ENCODE measurements at places on chromosomes 2 and 18.
A peak's percentile ranks its signal among the peaks of the same experiment; 100 is the strongest.

DNA sequence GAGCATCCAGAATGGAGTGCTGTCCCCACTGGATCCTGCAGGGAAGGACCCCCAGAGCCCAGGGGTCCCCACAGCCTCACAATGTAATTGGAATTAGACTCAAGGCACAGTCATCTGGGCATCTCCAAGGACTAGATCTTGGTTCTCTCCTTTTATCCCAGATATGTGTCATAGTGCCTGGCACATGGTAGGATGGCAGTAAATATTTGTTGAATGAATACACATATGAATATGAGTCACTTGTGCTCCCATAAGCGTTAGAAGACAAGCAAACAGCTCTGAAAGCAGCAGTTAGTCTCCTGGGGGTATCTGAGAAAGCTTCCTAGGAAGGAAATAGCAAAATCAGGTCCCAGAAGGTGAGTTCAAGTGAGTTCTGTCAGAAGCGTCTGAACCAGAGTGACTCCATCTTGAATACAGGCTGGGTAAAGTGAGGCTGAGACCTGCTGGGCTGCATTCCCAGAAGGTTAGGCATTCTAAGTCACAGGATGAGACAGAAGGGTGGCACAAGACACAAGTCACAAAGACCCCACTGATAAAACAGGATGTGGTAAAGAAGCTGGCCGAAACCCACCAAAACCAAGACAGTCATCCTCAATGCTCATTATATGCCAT is 234.1 kb upstream of the ID2 start:
- peak; percentile 68 for DNase-seq

- no peak for DNase-seq
Observed at GRCh38 chr2:224689539-224689938, 26.6 kb downstream of the CCDC195 start.

DNA sequence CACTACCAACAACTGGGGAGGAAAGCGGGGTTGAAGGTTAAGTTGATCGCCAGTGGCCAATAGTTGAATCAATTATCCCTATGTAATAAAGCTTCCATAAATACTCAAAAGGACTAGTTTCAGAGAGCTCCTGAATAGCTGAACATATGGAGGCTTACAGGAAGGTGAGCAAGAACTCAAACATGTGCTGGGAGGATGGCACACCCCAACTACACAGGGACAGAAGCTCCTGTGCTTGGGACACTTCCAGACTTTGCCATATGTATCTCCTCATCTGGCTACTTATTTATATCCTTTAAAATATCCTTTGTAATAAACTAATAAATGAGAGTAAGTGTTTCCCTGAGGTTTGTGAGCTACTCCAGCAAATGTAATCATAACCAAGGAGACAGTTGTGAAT is 115.7 kb downstream of the HNMT start:
- DNase-seq = no peak

- DNase-seq = no peak
Observed at GRCh38 chr18:3625742-3626091, 175.7 kb downstream of the TGIF1 start.

GRCh38 chr18:12308386-12309100 is 502 bp downstream of the TUBB6 start:
- peak; percentile 82 for DNase-seq

- no peak for DNase-seq
Observed at GRCh38 chr2:70816726-70817125, 3.7 kb downstream of the CLEC4F start.

GRCh38 chr18:44681076-44681970 is 635 bp downstream of the SETBP1 start:
- DNase-seq = no peak

GRCh38 chr2:126719191-126719832 is 63.4 kb downstream of the GYPC start:
- DNase-seq = no peak

DNA sequence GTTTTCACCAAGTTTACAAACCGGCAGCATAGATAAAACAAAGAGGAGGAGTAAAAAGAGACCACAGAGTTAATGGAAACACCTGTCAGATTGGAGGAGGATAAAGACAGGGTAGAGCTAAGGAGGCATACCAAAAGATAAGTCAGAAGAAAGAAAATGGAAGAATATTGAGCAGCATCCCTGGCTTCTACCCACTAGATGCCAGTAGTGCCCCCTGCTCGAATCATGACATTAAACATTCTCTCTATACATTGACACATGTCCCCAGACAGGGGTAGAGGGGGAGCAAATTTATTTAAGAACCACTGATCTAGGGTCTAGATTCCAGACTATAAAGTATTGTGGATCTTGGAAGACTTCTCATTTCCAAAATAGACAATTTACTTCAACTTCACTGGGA is 159.8 kb upstream of the ETAA1 start:
- DNase-seq = no peak

GRCh38 chr18:25510096-25510495 is 158.1 kb upstream of the ZNF521 start:
- no peak for DNase-seq

- DNase-seq = no peak
Observed at GRCh38 chr2:124323321-124323720, 298.2 kb downstream of the CNTNAP5 start.

DNA sequence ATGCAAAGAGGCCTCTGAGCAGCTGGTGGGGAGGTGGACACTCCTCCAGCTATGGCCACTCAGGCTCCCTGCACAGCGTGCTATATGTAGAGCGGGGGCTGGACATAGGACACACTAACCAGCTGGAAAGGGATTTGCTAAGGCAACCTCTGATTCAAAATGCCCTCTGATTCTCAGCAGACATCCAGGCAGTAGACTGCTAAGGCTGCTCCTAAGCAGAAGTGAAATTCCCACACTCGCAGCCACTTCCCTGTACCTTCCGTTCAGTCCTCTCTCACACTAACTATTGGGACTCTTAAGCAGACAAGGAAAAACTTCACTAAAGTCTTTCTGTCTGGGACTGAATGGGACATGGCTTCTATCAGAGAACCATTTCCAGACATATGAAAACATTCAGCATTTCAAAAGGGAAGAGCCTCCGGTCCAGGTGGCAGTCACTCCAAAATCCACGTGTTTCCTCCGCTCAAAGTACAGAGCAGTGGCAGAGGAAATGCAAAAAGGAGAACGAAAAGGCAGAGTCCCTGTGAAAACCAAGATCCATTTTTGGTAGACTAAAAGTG is 265.8 kb downstream of the TTC32 start:
- no peak for DNase-seq

GRCh38 chr18:40412410-40412809 is 1542.6 kb upstream of the PIK3C3 start:
- DNase-seq = no peak

- peak; percentile 10 for DNase-seq
Observed at GRCh38 chr18:35387152-35387571, 10.0 kb upstream of the ZNF396 start.

DNA sequence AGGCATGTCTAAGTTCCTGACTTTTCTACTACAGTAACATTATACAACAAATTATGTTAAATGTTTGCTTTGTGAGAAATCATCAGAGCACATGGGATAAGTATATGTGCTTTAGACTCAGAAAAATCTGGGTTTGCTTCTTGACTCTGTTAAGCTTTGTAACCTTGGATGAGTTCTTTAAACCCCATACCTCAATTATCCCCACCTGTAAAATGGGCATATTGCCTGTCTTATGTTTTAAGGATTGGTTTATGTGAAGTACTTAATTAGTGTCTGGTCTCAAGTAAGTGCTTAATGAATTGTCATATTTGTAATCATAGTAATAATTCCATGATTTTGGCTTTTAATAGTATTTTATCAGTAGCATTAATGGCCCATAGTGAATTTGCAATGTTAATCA is 135.8 kb downstream of the TAF4B start:
- DNase-seq = no peak

DNA sequence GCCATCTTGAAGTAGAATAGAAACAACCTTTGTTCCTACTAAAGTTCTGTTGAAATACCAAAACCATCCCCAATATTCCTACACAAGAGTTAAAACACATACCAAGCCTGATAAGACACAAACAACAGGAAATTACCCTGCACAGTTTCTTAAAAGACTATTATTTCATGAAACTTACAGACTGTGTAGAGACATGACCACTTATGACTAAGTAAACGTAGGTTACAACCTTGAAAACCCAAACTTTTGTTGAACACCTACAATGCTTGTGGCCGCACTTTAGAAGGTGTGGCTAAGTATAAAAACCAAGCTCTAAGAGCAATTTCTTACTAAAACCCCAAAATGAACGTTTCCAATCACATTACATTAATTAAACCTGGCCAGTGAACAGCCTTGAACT is 2.0 kb downstream of the SMAD2 start:
- DNase-seq = no peak

DNA sequence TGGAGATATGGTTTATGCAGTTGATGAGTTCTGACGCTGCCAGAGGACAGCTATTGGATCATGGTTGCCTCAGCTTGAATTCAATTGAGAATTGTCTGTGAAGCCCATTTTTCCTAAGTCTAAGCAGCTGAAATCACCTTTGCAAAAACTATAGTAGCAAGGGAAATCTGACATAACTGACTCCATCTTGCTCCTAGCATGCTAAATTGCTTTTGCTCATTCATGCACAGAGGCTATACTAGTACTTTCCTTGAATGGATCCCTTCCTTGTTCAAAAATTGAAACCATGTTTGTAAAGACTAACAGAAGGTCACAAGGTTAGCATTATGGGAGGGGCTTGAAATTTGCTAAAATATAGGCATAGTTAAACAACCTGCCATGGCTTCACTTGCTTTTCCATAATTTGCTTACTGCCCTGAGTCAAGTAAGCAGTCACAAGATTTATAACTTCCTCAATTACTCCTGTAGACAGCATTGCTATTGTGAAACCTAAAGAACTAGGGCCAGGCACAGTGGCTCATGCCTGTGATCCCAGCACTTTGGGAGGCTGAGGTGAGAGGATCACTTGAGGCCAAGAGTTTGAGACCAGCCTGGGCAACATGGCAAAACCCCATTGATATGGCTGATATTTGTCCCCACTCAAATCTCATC is 41.2 kb downstream of the CHRNA1 start:
- no peak for DNase-seq

DNA sequence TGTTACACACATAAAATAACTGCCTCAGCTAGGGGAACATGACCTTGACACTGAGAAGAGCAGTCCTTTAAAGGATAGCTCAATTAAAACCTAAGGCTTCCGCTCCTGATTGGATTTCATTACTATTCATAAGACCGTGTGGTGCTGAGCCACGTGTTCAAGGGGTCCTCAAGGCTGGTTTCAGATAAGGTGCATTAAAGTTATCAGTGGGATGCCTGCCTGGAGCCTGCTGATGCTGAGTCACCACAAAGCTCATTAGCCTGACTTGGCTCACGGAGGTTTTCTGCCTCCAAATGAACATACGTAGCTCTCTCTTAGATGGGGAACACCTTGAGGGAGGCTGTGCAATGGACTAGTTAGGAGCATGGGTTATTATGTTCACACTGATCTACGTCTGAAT is 518.9 kb downstream of the TDRD15 start:
- DNase-seq = no peak

DNA sequence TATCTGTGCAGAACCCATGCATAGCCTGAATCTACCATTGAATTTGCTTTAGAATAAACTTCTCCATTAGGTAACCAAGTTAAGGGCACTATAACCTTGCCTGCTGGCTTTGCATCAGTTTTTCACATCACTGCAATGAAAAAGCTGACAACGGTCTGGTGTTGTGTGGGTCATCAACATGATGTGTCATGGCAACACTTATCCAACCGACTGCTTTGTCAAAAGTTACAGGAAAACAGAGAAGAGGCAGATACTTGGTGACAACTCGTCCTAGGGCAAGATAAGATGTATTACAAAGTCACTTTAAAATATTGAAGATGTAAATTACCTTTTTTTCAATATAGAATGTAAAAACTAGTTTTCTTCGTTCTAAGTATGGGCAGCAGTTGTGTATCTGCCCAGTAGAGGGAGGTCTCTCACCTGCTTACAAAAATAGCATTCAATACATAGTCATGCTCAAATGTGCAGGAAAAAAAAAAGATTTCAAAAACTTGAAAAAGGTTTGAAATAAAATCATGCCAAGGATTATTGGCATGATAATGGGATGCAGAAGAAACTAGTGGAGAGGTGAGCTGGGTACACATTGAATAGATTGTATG is 96.3 kb downstream of the EVA1A start:
- peak; percentile 20 for DNase-seq

DNA sequence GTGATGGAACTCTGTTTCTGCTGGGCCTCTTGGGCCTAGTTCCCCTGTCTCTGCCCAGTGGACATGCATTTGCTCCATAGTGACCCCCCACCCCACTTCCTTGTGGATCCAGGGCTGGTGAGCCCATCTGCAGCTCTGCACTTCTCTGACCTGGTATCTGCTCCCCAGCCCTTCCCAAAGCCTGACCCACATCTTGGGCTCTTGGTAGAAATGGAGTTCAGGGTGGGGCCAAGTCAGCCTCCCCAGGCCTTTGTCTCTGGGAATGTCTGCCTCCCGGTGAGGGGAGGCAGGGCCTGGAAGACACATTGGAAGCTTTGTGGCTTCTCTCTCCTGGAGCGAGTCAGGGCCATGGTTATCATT is 6.3 kb upstream of the TRAF3IP1 start:
- no peak for DNase-seq

GRCh38 chr2:172249334-172249733 is 146.6 kb upstream of the DLX2 start:
- DNase-seq = no peak

DNA sequence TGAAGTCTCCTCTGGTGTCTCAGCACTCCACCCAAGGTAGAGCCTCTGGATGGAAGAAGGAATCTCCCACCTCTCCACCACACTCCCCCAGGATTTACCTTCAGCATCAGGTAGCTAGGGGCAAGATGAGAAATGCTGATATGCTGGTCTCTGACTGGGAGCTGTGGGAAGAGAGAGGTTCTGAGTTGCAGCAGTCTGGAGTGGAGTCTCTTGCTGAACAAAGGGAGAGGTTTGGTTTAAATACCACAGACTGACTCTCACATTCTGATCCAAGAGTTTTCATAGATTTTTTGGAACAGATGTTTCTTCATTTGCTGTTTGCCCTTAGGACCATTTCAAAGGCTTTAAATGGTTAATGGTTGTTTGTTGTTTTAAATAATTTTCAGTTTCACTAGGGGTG is 1.1 kb upstream of the CFLAR start:
- DNase-seq = no peak

GRCh38 chr2:54725343-54726099 is 2.1 kb downstream of the EML6 start:
- DNase-seq = no peak

All from fibroblast of skin of right quadriceps (primary cell).